ENCODE measurements at places on chromosomes 1 and 21.

DNA sequence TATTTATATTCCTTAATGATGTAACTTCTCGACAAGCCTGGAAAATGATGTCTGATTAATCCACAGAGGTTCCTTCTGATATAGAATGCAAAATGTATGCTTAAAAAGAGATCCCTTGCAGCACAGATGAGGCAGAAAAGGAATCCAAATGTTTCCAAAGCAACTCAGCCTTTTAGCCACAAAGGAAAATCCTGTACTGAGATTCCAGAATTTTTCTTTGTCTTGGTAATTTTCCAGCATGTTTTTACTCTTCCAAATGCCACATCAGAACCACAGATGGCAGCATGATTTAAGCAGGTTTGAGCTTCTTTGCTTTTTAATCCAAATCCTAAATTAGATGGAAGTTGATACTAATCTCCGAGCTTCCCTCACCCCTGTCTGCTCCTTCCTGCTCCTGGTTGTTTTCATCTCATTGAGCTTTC lies 176.4 kb upstream of the PALMD start:
- no peak for DNase-seq

DNA sequence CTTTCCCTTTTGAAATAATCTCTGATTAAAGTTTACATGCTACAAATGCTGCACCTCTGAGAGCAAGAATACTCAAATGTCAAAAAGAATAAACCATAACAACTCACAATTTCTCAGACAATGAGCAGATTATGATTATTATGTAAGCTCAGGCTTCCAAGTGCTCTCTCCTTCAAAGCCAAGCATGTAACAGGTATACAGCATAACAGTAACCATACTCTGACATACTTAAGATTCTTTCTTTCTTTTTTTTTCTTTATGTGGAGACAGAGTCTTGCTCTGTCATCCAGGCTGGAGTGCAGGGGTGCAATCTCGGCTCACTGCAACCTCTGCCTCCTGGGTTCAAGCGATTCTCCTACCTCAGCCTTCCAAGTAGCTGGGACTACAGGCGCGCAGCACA lies 155.4 kb downstream of the EIF4G3 start:
- DNase-seq, result no peak

- peak; percentile 85 for DNase-seq
Observed at GRCh38 chr1:153749408-153750005, 21.7 kb downstream of the INTS3 start.

DNA sequence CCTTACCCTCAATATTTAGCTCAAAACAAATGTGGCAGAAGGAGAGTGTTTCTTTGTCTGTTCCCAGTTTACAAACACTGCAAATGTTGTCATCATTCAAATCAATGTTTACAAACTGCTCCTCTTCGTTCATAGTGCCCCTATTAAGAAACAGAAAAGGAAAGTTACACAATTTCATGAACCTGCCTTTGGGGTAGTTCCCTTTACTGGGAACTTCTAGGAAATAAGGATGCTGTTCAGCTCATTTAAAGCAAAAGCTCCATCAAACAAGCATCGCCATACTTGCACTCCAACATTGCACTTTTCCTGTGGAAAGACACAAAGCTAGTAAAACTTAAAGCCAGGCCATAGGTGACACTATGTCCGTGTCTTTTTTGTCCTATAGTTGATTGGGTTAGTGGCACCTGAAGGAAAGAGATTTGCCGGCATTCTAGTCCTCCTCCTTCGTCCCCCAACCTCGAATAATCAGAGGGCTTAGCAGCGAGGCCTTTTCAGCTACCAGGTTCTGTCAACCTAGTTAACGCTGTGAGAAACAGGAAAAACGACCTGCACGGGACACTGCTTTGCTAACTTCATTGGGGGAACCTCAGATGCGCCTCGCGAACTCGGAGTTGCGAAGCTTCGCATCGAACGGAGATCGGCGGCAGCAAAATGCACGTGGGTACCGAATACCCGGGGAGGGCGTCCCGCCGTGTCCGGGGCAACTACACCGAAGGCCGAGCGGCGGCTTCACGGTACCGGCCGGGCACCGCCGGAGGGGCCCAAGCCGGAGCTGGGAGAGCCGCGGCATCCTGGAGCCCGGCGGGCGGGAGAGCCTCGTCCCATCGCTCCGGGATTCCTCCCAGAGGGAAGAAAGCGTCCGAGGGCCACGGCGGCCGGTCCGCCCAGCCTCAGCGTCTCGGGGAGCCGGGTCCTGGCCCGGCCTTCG lies 706 bp downstream of the C21orf91 start:
- no peak for DNase-seq

DNA sequence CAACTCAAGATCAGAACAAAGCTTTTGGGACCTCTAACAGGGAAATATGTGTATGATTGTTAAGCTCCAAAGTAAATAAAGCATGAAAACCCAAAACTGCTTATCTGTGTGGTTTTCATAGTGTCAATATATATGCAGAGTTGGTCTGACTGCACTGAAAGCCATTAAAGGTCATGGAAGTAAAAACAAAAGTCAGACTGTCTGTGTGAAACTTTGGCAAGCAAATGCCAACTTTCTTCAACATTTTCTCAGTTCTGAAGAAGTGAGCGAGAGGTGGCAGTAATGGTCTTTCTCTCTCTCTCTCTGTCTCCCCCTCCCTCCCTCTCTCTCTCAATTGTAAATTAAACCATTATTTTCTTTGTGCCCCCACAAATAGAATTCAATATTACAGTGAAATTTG lies 100.1 kb upstream of the S1PR1 start:
- no peak for DNase-seq

Measured in H1 (cell line).